ENCODE measurements at places on chromosomes 12 and 14.

DNA sequence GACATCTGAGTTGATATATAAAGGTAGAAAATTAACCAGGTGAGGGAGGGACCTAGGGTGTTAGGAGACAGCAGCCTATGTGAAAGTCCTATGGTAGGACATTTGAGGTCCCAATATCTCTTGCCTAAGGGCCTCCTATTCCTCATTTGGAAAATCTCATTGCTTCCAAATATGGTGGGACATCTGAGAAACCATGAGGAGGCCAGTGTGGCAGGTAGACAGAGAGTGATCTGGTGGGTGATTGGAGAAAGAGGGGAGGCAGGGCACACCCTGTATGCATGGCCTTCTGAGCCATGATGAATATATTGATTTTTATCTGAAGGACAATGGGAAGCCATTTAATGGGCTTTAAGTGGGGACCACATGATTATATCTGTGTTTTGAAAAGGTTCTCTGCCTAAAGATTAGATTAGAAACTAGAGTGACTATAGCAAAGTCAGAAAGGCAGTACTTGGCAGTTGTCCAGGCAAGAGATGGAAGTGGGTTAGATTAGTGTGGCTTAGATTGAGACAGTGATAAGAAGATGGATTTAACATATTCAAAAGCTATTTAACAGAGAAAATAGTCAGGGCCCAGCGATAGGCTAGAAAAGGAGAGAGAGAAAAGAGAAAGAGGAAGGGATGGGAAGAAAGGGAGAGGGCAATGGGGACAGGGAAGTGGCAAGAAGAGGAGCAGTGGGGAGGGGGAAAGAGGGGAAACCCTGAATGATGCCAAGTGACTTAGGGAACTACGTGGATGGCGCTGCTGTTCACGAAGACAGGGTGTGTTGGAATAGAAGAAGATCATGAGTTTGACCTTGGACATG, 237.2 kb upstream of the SRRM4 start:
- no peak for DNase-seq

GRCh38 chr12:123813349-123813748, 51.2 kb downstream of the DNAH10 start:
- no peak for DNase-seq

DNA sequence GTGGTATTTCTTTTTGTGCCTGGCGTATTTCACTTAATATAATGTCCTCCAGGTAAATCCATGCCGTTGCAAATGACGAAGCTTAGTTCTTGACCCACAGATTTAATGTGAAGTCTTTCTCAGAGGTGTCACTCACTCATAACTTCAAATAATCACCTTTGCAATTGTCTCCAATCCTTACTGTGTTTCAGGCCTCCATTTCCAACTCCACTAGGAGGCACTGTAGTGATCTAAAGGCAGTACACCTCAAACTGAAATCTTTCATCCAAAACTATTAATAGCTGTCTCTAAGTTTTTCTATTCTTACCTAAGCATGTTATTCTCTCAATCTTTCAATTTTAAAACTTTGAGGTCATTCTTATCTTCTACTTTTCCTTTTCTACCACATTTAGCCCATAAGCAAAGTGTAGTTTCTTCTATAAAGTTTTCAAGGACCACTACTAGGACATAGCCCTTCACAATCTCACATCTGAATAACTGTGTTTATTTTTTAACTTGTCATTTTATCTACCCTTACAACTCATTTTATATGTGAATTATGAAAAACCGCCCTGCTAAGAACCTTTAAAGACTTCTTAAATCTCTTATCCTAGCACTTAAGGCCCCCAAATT, 25.5 kb upstream of the FBXO34 start:
- no peak for DNase-seq

- no peak for DNase-seq
Measured at GRCh38 chr12:63007726-63008125, 72.8 kb upstream of the PPM1H start.

- DNase-seq: no peak
Measured at GRCh38 chr12:78804262-78804661, 60.3 kb upstream of the SYT1 start.

DNA sequence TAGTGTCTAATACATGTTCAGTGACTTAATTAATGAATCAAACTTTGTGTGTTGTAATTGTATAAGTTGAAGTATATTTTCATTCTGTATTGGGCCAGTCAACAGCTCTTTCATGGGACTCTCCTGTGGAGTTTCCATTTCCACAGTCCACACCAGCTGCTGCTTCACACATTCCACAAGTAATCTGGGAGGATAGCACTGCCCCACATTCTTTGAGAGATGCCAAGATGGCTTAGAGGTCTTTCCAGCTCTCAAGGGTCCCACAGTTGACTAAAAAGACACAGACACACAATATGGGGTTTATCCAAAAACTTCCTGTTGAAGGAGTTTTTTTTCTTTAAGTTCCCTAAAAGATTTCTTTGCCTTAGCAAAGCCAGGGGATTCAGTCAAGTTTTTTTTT, 408.3 kb downstream of the AACS start:
- no peak for DNase-seq
